ENCODE measurements at places on chromosomes 1 and 21. TPM values are rescaled to one million over a fixed set of nuclear protein-coding genes. Genes with fewer than 3 reads are reported as not detected.

Gene PGLYRP3
- not detected for total RNA-seq

GRCh38 chr1:15154480-15155036 lies 1.0 kb downstream of the TMEM51 start:
- H3K36me3 ChIP-seq: no peaks in the 10 kb centered on the region
- H3K4me1 ChIP-seq: peaks cover 19% of the 10 kb centered on the region
- peak; percentile 24 for DNase-seq
- H3K27ac ChIP-seq: no peak overlapping the region

DNA sequence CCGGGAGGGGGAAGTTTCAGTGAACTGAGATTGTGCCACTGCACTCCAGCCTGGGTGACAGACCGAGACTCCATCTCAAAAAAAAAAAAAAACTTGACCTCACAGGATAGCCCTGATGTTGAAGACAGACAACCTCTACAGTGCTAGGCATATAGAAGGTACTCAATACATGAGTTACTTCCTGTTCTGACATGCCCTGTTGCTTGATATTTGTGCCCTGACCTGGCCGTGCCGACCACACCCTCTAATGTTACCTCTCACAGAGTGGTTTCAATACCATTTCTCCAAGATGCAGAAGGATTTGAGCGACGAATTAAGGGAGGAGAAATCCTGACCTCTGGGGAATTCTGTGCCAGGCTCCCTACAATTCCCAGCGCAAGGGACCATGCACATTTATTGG lies 5.2 kb downstream of the PTAFR start:
- H3K4me3 ChIP-seq: no peak overlapping the region
- H3K36me3 ChIP-seq: no peaks in the 10 kb centered on the region
- H3K27me3 ChIP-seq: peaks cover 41% of the 10 kb centered on the region
- no peak for DNase-seq
- H3K4me1 ChIP-seq: peaks cover 52% of the 10 kb centered on the region

GRCh38 chr1:217240656-217241055 lies 390.2 kb downstream of the GPATCH2 start:
- H3K4me3 ChIP-seq: no peak overlapping the region
- no peak for DNase-seq
- H3K27ac ChIP-seq: no peak overlapping the region
- no peaks in the 10 kb centered on the region for H3K27me3 ChIP-seq

DNA sequence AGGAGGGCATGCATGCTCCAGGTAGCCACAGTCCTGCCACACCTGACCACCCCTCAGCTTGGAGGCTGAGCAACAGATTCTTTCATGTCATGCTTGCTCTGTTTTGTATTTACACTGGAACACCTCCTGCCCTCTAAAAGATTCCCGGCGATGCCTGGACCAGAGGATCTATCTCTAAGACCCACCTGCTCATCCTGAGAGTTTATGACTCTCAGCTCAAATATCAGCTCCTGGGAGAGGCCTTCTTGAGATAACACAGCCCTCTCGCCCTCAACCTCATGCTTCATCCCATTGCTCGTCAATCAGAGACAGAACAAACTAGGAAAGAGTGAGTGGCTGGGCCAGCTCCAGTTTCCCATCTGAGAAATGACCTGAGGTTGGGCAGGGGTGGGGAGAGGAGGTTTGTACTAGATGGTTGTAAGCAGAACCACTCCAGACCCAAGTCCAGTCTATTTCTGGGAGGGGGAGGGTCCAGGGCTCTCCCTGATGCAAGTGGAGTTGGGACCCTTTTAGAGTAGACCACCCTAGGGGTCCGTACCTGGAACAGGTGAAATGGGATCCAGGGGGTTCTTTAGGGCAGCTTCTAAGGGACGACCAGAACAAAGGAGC lies 524.5 kb downstream of the MATN1 start:
- no peak overlapping the region for H3K4me3 ChIP-seq
- no peak for DNase-seq
- H3K36me3 ChIP-seq: no peaks in the 10 kb centered on the region
- no peak overlapping the region for H3K27ac ChIP-seq
- no peaks in the 10 kb centered on the region for H3K4me1 ChIP-seq

DNA sequence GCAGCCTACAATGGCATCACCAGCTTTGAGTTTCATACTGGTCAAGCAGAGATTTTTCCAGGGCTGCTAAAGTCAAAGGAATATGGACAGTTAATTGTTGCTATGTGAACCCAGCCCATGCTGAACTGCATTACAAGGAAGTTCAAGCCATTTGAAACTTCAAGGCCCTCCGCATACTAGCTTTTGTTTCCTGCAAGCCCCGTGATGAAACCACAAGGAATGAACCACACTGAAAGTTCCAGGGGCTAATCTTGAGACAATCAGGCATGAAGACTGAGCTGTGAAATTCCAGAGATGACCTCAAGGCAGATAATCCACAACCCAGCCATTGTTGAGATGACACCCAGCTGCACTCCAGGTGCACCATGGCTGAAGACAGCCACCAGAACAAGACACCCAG lies 180.8 kb downstream of the C1orf21 start:
- no peak for DNase-seq
- peaks cover 4% of the 10 kb centered on the region for H3K27me3 ChIP-seq
- no peaks in the 10 kb centered on the region for H3K36me3 ChIP-seq
- H3K27ac ChIP-seq: no peak overlapping the region

DNA sequence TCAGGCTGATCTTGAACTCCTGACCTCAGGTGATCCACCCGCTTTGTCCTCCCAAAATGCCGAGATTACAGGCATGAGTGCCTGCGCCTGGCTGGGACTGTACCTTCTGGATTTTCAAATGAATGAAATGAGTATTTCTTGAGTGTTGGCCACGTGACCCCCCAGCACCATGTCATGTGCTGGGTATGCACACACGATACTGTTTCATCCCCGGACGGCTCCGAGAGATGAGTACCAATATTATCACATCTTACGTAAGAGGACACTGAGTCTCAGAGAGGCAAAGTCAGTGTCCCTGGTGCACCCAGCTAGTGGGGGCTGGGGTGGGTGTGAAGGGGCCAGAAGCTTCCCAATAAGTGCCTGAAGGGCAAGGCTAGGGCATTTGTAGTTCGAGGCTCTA lies 780 bp upstream of the CROCC start:
- H3K4me1 ChIP-seq: peaks cover 19% of the 10 kb centered on the region
- no peak for DNase-seq
- H3K27me3 ChIP-seq: no peaks in the 10 kb centered on the region
- H3K27ac ChIP-seq: no peak overlapping the region

DNA sequence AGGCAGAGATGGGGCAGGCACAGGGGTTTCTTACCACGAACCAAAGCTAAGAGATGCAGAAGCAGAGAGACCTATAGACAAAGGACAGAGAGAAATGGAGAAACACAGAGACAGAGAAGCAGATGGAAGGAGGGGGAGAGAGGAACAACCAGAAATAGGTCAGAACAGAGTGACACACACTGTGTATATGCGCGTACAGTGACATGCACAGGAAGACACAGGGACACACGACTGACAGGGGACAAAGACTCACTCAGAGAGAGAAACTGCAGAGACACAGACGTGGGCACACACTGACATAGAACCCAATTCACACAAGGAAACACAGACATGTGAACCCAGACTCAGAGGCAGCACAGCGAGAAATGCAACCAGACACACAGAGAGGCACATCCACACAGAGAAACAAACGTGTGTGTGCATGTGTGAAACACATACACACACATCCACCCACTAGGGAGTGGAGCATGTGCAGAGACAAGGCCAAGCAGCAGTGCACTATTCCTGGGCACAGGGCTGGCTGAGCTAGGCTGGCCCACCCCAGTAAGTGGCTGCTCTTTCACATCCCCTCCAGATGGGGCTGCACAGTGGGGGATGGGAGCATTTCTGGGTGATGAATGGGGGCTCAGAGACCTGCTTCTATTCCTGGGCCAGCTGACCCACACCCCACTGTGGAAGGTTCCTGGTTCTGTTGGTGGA lies 123.4 kb upstream of the CSF3R start:
- H3K27me3 ChIP-seq: peaks cover 5% of the 10 kb centered on the region
- no peak overlapping the region for H3K4me3 ChIP-seq
- H3K27ac ChIP-seq: no peak overlapping the region
- peaks cover 6% of the 10 kb centered on the region for H3K4me1 ChIP-seq
- no peaks in the 10 kb centered on the region for H3K36me3 ChIP-seq

Measured in activated CD4-positive, alpha-beta T cell treated with anti-CD3 and anti-CD28 coated beads for 36 hours (primary cell).